ENCODE measurements at places on chromosomes 11 and 22.

GRCh38 chr22:32518381-32518780, 43.8 kb downstream of the FBXO7 start:
- no peak for DNase-seq

DNA sequence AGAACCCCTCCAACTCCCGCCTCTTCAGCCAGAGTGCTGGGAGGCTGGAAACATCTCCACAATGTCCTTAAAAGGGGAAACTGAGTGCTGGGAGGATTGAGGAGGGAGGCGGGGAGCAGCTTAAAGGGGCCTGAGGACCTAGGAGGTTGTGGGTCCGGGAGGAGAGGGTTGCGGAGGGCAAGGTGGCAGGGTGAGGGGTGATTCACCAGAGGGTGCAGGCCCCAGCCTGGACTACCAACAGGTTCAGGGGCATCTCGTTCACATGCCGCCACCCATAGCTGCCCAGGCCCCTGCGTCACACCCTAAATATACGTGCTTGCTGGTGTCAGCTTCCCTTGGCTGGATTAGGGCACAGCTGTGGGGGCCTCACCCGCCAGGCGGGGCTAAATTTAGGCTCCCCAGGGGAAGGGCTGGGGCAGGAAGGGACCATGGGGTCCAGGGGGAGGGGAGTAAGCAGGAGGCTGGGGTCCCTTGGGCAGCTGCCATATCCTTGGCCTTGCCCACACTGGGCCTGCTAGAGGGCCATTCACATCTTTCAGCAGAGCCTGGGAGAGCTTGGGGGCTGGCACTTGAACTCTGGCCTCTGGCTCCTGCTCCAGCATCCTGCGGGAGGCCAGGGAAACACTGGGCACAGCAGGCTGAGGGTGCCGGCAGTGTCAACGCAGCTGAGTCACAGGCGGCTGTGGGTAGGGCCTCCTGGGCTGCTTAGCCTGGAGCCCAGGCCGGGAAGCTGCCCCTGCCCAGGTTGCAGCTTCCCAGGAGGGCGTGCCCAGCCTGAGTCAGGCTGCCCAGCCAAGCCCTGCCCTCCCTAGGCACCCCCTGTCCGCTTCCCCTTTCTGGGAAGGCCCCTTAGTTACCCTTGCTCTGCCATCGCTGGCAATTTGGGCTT, 1.3 kb downstream of the EHBP1L1 start:
- DNase-seq, result no peak

- no peak for DNase-seq
Measured at GRCh38 chr11:13834463-13834862, 128.1 kb upstream of the SPON1 start.

DNA sequence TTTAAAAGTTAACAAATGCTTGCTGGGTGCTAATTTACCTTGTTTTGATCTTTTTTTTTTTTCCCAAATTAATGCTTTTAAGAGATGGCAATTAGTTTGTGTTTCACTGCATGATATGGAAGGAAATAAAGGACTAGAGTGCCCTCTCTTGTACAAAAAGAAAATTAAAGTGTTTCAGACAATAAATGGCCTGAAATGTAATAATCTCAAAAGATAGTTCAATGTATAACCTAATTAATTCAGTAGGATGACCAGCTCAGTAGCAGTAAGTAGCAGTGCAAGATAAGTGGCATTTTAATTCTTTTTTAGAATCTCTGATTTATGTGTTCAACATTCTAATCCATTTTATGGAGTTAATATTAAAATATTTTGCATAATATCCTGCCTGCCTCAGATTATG, 39.9 kb upstream of the MYO18B start:
- DNase-seq, result no peak

DNA sequence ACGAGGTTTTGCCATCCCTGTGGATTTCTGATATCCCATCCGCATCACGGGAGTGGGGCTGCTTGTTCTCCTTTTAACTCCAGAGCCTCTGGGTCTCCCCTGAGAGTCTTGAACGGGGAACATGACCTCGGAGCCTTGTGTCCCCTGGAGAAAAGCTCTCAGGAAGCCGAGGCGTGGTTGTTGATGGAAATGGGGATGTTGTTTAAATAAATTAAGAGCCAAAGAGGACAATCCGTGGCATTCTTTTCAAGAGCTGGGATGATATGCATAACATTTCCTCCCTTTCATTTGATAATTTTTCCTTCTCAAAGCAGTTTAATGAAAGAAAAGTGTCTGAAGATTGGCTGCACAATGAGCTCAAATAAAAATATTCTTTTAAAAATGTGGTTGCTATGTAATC, 14.2 kb downstream of the TSPAN18 start:
- DNase-seq, result no peak

GRCh38 chr11:128767591-128768001, 73.7 kb downstream of the FLI1 start:
- no peak for DNase-seq

- no peak for DNase-seq
Measured at GRCh38 chr11:8988329-8989234, 15.2 kb downstream of the NRIP3 start.

DNA sequence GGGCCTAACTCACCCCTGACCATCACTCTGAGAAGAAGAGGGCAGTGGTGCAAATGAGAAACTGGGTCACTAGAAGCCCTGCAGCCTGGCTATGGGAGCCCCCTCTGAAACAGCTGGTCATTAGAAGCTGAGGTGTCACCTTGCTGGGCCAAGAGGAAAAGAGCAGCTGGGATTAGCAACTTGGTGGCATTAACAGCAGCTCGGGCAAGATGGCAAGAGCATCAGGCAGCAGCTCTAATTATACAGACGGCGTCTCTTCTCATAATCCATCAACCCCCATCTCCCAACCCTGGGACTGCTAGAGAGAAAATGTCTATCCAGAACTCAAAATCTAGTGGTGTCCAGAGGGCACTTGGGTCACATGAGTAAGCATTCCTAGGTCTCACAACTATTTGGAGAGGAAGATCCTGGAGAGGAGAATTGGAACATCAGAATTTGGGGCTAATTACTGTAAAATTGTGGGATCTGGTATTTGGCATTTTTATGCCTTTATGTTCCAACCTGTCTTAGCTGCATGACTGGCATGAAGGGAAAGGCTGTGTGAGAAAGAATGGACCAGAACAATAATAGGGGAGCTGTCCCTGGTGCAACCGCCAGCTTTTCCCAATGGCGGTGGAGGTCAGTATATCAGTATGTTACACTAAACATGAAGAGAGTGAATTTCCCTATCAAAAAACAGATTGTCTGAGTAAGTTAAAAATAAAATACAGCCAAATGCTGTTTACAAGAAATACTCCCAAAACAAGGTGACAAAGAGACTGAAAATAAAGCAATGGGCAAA, 7.6 kb upstream of the LMO1 start:
- no peak for DNase-seq

- no peak for DNase-seq
Measured at GRCh38 chr11:69894648-69895047, 75.4 kb upstream of the FGF3 start.

GRCh38 chr11:620935-621814, 3.6 kb downstream of the CDHR5 start:
- no peak for DNase-seq

- no peak for DNase-seq
Measured at GRCh38 chr22:33110562-33111163, 52.5 kb upstream of the SYN3 start.

GRCh38 chr22:32023251-32023827, 19.7 kb upstream of the SLC5A1 start:
- DNase-seq, result no peak

GRCh38 chr22:39502109-39502788, at the start of gene MIEF1:
Gene MIEF1, plus strand, starts transcription at chr22:39502290. Its CDS starts 9,005 bp downstream, at chr22:39511295.
- peak; percentile 88 for DNase-seq

DNA sequence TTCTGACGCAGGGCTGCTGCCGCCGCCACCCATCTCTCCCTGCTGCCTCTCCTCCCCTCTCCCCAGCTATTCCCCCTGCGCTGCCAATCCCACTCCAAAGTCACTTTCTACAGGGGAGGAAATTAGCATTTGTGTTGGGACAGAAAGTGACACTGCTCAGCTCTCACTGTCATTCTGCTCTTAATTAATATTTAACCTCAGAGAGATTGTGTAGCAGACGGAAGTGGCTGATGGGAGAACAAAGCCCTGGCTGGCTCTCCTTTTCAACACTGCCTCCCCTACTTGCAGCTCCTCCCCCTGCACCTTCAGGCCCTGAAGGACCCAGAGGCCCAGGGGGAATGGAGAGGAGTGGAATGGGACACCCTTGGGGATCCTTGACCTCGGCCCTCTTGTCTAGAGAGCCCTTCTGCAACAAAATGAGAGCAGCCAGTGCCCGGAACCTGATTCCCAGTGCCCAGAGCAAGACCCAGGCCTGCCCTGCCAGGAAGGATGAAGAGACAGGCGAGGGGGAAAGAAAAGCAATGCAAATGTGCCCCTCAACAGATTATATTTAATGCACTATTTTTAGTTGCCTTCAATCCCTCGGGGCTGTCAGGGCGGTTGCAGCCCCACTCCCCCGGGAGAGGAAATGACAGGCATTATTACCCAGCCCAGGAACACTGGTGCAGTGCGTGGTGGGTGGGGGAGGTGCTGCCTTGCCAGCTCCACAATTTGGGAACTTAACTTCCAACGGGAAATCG, 14.6 kb upstream of the NRGN start:
- DNase-seq, result no peak

GRCh38 chr11:70942593-70942992, 309.8 kb downstream of the SHANK2 start:
- no peak for DNase-seq

DNA sequence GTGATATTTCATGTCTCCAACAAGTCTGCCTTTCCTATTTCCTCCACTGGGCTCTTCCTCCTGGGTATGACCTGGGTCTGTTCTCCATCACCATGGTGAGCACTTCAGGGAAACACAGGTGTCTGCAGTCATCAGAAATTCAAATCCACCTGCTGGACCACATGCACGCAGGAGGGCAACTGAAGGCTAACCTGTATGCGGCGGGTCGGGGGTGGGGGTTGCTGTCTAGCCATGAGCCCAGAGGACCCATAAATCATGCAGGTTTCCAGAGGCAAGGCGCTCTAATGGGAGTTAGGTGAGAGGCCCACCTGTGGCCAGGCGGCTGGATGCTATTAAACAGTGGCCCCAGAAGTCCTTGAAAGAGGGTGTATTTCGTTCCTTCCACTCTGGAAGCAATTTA, 11.1 kb upstream of the PAMR1 start:
- no peak for DNase-seq

DNA sequence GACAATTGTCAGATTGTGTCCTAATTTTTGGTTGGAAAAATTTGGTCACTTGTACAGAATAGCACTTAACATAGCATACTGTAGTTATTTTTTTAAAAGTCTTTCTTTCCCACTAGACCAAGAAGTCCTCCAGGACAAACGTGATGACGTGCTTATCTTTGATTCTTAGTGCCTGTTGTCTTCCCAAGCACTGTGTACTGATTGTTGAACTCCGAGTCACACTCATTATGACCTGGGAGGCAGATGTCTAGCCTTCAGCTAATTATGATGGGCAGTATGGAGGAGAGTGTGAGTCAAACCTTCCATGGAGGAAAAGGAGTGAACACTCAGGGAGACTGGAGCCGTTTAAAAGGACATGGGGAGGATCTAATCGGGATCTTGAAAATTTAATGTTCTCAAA, 119.8 kb downstream of the SPON1 start:
- DNase-seq, result no peak

GRCh38 chr22:22841598-22841997, 46.0 kb upstream of the IGLL5 start:
- no peak for DNase-seq

GRCh38 chr11:78573681-78574080, 983 bp downstream of the NARS2 start:
- DNase-seq, result no peak

GRCh38 chr11:106695506-106695905, 322.8 kb downstream of the GUCY1A2 start:
- DNase-seq, result no peak

- DNase-seq, result no peak
Measured at GRCh38 chr22:44543362-44543761, 45.3 kb upstream of the RTL6 start.

DNA sequence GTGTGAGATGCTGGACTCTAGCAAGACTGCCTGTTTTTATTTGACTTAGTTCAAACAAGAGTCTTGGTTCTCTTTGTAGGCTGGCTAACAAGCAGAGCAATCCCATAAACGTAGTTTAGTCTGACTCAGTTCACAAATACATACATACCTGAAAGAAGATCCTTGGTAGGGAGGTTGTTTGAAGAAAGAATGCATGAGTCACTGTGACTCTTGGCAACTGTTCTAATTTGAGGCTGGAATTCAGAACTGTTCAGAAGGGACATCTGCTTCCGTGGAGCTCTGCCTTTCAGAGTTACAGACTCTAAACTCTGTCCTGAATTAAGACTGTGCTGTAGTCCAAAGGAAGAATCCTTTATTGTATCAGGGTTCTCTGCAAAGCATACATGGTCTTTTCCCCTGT, 32.2 kb downstream of the C2CD3 start:
- DNase-seq, result no peak

- no peak for DNase-seq
Measured at GRCh38 chr11:27894552-27894951, 194.3 kb upstream of the BDNF start.

DNA sequence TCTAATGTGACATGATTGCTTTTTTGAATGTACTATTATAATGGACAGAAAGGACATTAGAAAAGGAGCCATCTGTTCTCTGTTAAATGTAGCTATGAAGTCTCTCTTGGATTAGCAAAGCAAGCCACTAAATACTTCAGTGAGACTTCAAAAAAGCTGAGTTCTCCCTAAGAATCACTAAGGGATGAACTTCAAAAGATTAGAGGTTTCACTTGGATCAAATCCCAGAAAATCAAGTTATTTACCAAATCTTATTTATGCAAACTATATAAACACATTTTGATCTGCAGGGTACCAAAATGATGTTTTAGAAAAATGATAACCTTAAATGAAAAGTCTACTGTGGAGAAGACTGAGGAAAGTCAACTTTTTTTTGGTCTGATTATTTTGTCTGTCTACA, 82.1 kb upstream of the MTMR2 start:
- no peak for DNase-seq

DNA sequence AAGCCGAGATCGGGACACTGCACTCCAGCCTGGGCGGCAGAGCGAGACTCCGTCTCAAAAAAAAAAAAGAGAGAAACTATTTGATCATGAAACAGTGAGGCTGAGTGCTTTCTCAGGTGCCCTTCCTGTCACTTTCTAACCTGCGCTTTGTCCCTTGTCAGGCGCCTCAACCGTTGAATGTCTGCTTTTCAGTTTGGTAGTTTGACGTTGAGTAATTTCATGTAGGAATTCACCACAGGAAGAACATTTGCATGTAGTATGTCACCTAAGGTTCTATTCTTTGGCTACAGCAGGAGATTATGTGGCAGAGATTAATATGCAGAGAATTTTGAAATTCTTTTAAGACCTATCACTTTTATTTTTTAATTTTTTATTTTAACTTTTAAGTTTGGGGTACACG, 57.2 kb downstream of the PPFIA1 start:
- no peak for DNase-seq

- DNase-seq, result no peak
Measured at GRCh38 chr11:103904324-103904667, 132.1 kb upstream of the DDI1 start.

DNA sequence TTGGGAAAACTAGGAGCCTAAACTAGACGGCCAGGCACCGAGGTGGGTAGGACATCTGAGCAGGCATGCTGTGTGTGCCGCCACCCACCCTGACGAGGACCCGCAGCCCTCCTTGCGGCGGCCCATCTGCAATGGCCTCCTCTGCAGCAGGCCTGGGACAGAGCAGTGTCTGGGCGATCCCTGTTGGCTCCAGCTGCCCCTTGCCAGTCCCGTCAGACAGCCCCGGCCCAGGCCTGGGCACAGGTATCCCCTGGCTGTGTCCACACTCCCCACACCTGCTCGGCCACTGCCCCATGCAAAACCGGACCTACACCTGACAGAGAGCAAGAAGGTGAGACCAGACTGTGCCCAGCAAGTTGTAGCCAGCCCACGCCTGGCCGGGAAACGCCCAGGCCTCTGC, 38.7 kb upstream of the GNB1L start:
- DNase-seq, result no peak

- DNase-seq, result no peak
Measured at GRCh38 chr11:128645968-128646367, 47.9 kb upstream of the FLI1 start.

Measured in esophagus squamous epithelium (tissue), 5 donors.